Gastrocnemius medialis (tissue), 4 donors: ENCODE measurements at places on chromosomes 1 and 21. TPM values are rescaled to one million over a fixed set of nuclear protein-coding genes. Genes with fewer than 3 reads are reported as not detected.

GRCh38 chr1:4444086-4444485 is 210.3 kb upstream of the AJAP1 start:
- DNase-seq: no peak

DNA sequence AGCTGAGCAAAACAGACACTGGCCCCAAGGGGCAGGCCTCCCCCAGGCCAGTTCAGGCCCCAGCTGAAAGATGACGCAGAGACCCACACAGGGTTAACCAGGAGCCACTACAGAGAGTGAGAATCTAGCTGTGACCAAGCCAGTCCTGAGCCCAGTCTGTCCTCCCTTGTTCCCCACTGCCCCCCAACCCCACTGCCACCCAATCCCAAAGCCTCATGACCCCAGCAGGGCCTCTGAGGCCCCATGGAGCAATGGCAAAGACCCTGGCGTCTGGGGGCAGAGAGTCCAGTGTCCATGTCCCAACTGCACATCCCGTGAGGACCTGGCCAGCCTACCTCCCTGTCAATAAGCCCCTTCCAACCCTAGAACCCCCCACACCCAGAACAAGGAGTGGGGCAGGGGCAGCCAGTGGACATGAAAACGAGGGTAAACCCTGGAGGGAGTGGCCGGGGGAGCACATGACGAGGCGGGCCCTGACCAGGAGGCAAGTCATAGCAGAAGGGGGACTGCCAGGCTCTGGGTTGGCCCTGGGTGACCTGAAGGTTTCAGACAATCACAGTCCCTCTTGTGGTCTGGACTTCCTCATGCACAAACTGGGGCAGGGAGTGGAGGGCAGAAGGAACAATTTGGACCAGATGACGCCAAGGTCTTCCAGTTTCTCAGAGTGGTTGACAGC is 100.5 kb downstream of the GLIS1 start:
- DNase-seq: peak; percentile 7

DNA sequence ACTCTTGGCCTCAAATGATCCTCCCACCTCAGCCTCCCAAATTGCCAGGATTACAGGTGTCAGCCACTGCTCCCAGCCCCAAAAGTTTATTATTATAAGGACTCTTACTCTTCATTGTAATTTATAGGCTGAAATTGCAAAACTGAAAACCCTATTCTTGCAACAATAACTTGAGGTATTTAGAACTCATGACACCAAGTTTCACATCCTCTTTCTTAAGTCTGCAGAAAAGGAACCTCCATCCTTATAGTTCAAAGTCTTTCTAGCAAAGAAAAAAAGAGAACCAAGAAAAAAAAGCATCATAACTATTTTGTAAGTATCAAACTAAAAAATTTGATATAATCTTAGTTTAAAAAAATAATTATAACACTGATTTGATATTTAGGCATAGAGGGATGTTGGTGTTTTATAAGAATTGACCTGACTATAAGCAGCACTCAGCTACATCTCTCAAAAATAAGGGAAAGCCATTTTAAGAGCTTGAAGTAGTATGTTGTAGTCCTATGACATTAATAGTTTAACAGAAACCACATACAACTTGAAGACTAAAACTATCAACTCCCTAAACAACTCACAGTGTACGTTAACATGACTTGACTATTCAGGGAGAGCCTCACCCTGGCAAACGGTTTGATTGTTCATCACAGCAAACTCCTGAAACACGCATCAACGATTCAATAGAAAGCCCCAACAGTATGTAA is 122.4 kb downstream of the AKT3 start:
- DNase-seq: no peak

- DNase-seq: no peak
Observed at GRCh38 chr1:115086176-115086830, 3.0 kb downstream of the TSPAN2 start.

Gene S100A14
- total RNA-seq: not detected

DNA sequence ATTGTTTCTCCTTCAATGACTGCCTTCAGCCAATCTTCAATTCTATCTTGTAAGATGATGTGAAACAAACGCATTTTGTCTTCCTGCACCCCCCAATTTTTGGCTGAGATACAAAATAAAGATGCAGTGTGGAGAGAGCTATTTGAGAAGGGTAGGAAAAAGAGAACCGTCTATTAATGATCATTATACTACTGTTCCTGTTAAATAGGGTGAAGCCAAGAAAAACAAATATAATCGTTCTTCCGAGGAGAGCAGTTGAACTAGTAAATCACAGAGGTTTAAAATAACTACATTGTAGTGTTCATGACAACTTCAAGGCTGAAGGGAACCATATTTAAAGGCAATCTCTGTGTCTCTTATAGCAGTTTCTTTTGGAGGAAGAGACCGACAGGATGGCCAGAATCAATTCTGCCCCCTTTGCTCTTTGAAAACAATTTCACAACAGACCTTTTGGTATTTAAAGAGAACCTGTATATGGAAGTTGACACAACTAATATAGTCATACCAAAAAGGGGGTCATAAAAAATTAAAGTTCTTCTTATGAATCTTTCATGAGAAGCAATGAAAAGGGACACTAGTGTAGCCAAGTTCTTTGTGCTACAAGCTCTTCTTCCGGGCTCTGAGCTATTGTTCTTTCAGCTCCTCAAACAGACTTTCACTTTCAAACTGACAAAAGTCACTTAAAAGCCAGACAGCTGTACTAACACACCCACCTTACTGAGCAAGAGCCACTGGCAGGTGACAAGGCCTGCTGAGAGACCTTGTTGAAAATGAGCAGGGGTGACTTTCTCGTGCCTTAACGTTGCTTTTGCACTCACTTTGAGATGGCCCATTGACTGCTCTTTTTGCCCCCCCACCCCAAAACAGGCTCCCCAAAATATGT is 30.9 kb downstream of the PROX1 start:
- no peak for DNase-seq

Gene AMY1B
- not detected for total RNA-seq

- no peak for DNase-seq
Observed at GRCh38 chr1:96565546-96565945, 156.0 kb upstream of the PTBP2 start.

DNA sequence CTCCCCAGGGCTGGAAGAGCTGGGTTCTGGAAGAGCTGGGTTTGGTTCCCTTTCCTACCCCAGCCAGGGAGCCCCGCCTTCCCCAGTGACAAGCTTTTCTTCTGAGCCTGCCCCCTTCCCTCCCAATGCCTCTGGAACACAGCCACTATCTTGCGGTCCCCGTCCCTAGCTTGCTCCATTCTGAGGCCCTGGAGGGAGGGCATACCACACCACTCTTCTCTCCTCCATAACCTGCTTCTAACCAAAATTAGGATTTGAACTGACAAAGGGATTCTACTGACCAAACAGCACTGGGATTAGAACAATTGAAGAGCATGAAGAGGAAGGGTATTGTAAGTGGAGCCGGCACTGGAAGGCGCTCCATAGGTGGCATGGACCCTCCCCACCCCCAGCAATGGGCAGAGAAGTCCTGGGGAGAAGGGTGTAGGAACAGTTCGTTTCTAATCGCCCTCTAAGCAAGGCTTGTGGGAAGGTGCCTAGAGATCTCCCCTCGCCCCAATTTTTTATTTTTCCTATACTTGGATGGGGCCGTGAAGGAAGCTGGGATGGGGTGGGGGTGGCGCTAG is 690 bp downstream of the C1orf216 start:
- peak; percentile 23 for DNase-seq

Gene SYT11
- 3.2 TPM for total RNA-seq
